ENCODE measurements at places on chromosomes 1 and 21. TPM values are rescaled to one million over a fixed set of nuclear protein-coding genes. Genes with fewer than 3 reads are reported as not detected.

GRCh38 chr1:65260851-65261473 lies 48.4 kb upstream of the DNAJC6 start:
- peak; percentile 56 for DNase-seq

DNA sequence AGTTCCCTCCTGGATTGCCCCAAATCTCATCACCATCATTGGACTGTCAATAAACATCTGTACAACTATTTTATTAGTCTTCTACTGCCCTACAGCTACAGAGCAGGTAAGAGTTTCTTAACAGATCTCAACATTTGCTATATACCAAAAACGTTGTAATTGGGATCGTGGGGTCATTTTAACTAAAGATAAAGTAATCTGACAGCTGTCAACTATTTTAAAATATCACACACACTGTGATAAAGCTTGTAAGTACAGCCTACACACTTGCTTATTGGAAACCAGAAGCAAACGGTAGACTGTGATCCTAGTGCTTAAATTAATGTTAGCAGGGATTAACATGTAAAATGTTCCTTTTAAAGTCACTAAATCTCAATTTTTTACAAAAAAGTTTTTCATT lies 7.9 kb downstream of the CEPT1 start:
- no peak for DNase-seq

- no peak for DNase-seq
Observed at GRCh38 chr1:233366575-233366974, 39.1 kb downstream of the MAP3K21 start.

GRCh38 chr1:159889821-159890252 lies 10.1 kb downstream of the CFAP45 start:
- DNase-seq: no peak

DNA sequence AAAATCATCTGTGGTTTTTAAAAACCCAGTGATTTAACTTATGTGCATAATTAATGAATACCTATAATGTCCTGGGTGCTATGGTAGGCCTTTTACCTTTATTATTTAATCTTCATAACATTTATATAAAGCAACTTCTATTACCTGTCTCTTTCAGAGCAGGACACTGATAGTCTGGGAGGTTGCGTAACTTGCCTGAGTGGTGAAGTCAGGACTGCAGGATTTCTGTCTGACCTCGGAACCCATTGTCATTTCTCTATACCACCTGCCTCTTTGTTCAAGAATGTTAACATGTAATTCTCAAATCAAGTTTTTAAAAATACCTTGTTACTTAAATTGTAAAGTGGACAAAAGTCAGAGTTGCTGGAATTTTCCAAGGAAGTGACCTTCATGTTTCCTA lies 41.0 kb upstream of the BACH1 start:
- no peak for DNase-seq

DNA sequence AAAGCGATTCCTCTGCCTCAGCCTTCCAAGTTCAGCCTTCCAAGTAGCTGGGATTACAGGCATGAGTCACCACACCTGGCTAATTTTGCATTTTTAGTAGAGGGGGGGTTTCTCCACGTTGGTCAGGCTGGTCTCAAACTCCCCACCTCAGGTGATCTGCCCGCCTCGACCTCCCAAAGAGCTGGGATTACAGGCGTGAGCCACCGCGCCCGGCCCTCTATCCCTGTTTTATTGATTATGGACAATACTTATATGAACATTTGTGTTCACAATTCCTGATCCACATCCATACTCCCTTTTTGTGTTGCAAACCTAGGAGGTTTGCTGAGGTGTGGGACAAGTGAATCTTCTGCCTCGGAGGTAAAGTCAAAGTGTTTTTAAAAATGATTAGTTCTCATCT lies 245.3 kb downstream of the GREM2 start:
- DNase-seq: no peak

- DNase-seq: no peak
Observed at GRCh38 chr1:228273720-228274451, 66.0 kb downstream of the OBSCN start.

The GABRD gene
- polyA plus RNA-seq: not detected

The QSOX1 gene
- polyA plus RNA-seq: 263 TPM

The LSS gene
- 131 TPM for polyA plus RNA-seq

The CAMK2N1 gene
- 45.5 TPM for polyA plus RNA-seq

The CTH gene
- 13.2 TPM for polyA plus RNA-seq

The VWA5B1 gene
- 1.1 TPM for polyA plus RNA-seq

The KIFAP3 gene
- polyA plus RNA-seq: 15.4 TPM

All from hepatocyte (in vitro differentiated cells).